ENCODE measurements at places on chromosomes 1 and 21.

GRCh38 chr1:155017041-155017945 is 14.7 kb downstream of the ZBTB7B start:
- peak; percentile 93 for DNase-seq

- DNase-seq = no peak
These were observed 51.2 kb upstream of the CCDC190 start for GRCh38 chr1:162912061-162912667.

DNA sequence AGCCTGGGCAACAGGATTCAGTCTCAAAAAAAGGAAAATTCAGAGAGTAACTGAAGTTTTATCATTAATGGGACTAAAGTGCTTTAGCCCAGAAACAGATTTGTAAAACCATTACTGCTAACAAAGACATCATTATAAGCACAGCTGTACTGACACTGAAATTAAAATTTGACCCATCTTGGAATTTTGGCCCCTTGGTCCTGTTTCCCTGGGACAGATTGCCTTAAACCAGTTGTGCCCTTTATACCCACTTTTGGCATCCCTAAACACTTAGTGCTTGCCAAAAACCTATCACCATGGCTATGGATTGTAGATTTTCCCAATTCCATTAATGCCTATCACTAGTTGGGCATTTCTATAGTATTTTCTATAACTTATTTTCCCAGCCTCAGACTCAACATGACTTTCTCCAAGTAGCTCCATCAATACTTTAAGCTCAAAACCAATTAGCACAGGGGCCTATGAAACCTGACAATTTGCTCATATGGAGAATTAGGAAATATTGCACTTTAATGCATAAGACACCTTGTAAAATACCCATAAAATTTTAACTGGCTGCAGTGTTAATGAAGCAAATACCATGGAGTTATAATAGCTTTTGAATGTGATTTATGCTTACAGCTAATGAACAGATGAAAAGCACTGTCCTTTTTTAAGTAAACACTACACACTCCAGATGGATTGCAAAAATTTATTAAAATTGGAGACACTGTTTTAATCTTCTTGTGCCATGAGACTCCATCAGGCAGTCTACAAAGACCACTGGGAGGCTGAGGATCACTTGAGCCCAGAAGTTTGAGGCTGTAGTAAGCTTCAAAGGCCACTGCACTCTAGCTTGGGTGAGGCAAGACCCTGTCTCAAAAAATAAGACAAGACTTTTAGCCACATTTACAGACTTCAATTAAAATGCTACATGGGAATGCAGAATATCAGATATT is 4.3 kb downstream of the GAS5 start:
- DNase-seq = no peak

DNA sequence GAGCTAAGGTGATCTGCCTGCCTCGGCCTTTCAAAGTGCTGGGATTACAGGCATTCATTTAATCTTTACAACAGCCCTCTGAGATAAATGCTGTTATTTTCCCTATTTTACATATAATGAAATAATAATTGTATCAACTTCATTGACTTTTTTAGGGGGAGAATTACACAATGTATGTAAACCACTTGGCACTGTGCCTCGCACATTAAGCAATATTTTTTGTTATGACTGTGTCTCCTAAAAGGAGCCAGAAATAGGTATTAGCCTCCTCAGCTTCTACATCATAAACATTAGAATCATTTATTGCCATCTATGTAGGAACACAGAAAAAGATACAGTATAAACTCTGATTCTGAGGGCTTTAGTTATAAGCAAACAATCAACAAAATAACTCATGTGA is 1.1 kb upstream of the DNAJC28 start:
- no peak for DNase-seq

DNA sequence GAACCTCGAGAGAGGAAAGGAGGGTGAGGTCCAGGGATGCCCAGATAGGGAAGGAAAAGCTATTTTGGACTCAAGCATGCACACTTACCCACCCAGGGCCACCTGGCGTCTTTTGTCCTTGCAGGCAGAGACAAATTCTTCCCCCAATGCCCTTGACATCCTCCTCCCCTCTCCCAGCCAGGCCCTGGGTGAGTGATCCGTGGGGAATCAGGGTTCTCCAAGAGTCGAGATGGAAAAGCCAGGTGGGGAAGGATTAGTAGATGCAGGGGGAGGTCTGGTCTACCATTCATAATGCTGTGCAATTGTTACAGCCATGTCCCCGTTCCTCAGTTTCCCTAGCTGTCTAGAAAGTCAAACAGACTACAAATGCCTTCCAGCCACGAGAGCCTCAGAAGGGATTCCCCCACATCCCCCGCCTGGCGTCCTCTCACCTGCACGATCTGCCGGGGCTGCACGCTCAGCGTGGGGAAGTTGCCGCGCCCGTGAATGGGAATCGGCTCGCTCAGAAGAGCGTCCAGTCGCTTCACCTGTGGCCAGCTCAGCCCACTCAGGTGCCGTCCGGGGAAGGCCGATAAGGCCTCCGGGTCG is 580 bp downstream of the TENT5B start:
- no peak for DNase-seq

DNA sequence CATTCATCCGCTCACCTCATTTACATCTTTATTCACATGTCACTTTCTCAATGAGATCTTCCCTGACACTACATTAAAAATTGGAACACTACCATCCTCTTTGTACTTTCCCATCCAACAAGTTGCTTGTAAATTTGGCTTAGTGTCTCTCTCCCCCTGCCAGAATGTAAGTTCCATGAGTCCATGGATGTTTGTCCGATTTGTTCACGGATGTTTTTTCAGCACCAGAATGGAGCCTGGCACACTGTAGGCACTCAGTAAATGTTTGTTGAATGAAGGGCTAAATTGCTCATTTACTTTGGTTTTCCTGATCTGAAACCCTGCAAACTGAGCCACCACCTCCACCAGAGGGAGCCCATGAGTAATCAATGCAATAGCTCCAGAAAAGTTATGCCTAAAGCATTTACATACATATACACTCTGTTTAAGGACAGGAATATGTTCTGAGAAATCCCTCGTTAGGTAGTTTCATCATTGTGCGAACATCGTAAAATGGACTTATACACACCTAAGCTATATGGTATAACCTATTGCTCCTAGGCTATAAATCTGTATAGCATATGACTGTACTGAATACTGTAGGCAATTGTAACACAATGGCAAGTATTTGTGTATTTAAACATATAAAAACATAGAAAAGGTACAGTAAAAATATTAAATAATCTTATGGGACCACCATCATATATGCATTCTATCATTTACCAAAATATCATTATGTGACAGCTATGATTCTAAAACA is 2.8 kb upstream of the EYA3 start:
- peak; percentile 10 for DNase-seq

DNA sequence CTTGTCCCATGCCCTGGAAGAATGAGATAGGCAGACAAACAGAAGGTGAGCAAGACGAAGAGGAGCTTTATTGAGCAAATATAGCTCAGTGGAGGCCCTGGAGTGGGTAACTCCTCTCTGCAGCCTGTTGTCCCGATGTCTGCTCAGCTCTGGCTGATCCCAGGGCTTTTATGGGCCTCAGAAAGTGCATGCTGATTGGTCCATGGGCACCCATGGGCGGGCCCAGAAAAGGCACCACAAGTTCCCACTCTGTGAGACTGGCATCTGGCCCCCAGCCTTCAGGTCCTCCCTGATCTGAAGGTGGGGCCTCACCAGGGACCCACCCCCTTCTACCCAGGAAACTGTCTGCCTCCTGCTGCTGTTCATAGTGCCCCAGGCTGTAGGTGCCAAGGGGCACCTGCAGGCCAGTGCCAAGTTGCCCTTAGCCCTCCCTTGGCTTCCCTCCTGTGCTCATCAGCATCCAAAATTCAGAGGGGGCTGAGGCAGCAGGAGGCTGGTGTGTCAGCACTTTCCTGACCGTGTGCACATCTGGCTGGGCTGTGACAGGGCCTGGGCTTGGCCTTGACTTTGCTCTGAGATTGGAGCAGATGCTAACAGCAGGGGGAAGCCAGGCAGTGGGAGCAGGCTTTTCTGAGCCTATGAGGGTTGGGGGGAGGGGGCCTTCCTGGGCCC is 35.4 kb downstream of the ACTL8 start:
- DNase-seq = no peak

- no peak for DNase-seq
These were observed 103.8 kb downstream of the EPHB2 start for GRCh38 chr1:22814176-22815042.

DNA sequence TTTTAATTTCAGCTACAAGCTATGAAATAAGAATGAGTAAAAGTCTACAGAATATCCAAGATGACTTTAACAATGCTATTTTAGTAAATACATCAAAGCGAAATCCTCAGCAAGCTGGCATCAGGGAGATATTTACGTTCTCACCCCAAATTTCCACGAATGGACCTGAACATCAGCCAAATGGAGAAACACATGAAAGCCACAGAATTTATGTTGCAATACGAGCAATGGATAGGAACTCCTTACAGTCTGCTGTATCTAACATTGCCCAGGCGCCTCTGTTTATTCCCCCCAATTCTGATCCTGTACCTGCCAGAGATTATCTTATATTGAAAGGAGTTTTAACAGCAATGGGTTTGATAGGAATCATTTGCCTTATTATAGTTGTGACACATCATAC is 13.7 kb upstream of the CLCA1 start:
- DNase-seq = no peak

DNA sequence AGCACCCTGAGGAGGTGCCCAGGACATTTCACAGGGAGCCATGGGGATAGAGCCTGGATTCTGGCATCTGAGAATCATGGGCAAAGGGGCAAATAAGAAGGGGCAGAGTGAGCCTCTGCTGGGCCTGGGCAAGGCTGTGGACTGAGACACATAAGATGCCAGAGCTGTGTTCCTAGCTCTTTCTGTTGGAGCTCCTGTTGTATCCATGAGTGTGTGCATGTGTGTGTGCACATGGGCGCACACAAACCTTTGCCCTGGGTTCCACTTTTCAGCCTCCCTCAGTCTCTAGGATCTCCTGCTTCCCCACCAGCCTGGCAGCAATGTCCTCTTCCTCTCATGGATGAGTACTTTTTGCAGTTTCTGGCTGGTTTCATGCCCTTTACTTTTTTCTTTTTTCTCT is 44.0 kb downstream of the ATF3 start:
- no peak for DNase-seq

DNA sequence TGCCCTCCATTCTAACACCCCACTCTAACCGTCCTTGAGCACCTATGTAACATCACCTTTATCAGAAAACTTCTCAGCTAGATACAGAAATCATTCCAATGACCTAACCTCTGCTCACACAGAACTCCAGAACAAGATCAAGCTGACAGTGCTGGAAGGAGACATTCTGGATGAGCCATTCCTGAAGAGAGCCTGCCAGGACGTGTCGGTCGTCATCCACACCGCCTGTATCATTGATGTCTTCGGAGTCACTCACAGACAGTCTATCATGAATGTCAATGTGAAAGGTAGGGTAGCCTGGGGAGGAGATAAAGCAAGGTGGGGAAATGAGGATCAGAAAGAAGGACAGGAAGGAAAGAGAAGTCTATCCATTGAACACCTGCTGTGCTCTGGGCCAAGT is 27.8 kb downstream of the HSD3B2 start:
- DNase-seq = no peak

DNA sequence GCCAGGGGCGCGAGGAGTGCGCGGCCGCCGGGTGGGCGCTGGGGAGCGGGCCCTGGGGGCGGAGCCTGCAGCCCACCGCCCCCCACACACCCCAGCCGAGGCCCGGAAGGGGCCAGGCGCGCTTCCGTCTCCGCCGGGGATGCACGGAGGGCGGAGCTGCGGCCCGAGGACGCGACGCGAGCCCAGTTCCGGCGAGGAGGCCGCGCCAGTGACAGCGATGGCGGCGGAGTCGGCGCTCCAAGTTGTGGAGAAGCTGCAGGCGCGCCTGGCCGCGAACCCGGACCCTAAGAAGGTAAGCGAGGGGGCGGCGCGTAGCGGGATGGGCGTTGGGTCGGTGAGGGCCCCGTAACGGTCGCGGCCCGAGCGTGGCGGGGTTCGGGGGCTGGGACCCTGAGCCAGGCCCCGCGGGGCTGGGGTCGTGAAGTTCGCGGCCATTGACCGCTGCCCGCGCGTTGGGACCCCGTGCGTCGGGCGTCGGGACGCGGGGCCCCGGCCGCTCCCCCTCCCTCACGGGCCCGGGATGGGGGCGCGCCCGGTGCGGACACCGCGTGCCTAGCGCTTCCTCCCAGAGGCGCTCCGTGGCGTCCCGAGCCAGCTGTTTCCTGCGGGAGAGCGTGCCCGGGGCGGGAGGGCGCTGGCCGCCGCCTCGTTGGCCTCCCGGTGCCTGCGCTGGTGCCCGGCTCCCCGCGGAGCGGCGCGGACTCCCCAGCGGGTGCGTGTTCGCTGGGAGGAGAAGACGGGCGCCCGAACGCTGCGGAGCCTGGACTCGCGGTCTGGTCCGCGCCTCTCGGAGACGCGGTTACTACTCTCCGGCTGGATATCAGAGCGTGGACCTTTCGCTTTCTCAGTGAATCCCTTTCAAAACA is at the start of gene ELOA:
Gene ELOA, plus strand, starts transcription at position 185 of the 866 bp plus-strand sequence. Its CDS starts 33 bp downstream, at position 218.
- DNase-seq = peak; percentile 19
